A673 (cell line): ENCODE measurements at places on chromosomes 7 and 10.

GRCh38 chr10:99375426-99375825, 46.3 kb downstream of the CNNM1 start:
- no peaks in the 10 kb centered on the region for H3K36me3 ChIP-seq
- peak; percentile 11 for DNase-seq
- H3K27me3 ChIP-seq, result no peaks in the 10 kb centered on the region
- H3K4me1 ChIP-seq, result peaks cover 3% of the 10 kb centered on the region

GRCh38 chr10:80407812-80408241, 524 bp upstream of the PRXL2A start:
- DNase-seq, result no peak
- H3K36me3 ChIP-seq, result no peaks in the 10 kb centered on the region
- peak overlapping the region; percentile 83 for H3K4me3 ChIP-seq
- H3K27me3 ChIP-seq, result no peaks in the 10 kb centered on the region

DNA sequence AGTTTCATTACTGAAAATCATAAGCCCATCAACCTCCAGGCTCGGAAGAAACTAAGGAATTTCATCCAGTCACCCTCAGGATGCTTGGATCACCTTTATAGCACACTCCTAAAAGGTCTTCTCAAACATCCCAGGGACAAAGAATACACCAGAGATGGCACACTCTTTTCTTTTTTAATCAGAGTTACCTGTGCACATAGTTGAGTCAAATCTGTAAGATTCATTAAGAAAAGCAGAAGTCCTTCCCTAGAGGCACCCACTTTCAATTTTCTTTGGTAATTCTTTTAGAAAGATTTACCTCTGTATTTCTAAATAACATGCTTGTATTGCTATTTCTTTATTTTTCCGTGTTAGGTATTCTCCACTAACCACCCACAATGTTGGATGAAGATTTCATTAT, 50.6 kb upstream of the IL6 start:
- no peaks in the 10 kb centered on the region for H3K36me3 ChIP-seq
- H3K4me1 ChIP-seq, result peaks cover 8% of the 10 kb centered on the region
- no peaks in the 10 kb centered on the region for H3K27me3 ChIP-seq

- no peak overlapping the region for H3K27ac ChIP-seq
- H3K4me3 ChIP-seq, result no peak overlapping the region
- no peaks in the 10 kb centered on the region for H3K4me1 ChIP-seq
- H3K27me3 ChIP-seq, result peaks cover 74% of the 10 kb centered on the region
- H3K36me3 ChIP-seq, result no peaks in the 10 kb centered on the region
These were observed 10.6 kb downstream of the CRTAC1 start for GRCh38 chr10:98019784-98020183.

GRCh38 chr7:44325811-44326241, 432 bp upstream of the CAMK2B start:
- no peaks in the 10 kb centered on the region for H3K36me3 ChIP-seq
- H3K27ac ChIP-seq, result no peak overlapping the region
- DNase-seq, result no peak
- no peaks in the 10 kb centered on the region for H3K4me1 ChIP-seq
- H3K27me3 ChIP-seq, result peaks cover 36% of the 10 kb centered on the region
- H3K4me3 ChIP-seq, result no peak overlapping the region

- peak; percentile 96 for DNase-seq
- peaks cover 23% of the 10 kb centered on the region for H3K4me1 ChIP-seq
- H3K4me3 ChIP-seq, result no peak overlapping the region
These were observed 102.2 kb downstream of the GFRA1 start for GRCh38 chr10:116170815-116171250.

GRCh38 chr7:16129431-16130110, 291.8 kb downstream of the CRPPA start:
- no peaks in the 10 kb centered on the region for H3K27me3 ChIP-seq
- H3K4me1 ChIP-seq, result peaks cover 14% of the 10 kb centered on the region
- peak; percentile 42 for DNase-seq
- H3K36me3 ChIP-seq, result no peaks in the 10 kb centered on the region
- H3K4me3 ChIP-seq, result no peak overlapping the region

DNA sequence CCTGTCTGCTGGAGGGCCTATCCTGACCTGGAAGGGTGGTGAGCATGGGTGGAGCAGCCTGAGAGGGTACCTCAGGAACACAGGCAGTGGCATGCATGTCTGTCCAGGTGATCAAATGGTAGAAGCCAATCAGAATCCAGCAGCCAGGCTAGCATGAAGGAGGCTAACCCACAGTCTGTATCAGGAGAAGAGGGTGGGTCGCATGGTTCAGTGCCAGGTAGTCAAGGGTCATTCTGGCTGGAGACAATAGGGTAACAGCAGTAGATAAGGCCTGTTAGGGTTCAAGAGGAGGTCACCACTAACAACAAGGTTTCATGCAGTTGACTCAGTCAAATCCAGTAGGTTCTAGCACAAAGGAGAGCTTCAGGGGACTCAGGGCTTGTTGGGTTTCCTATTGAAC, 10.4 kb downstream of the ALDH18A1 start:
- no peak for DNase-seq
- no peaks in the 10 kb centered on the region for H3K4me1 ChIP-seq
- H3K4me3 ChIP-seq, result no peak overlapping the region
- H3K36me3 ChIP-seq, result peaks cover 28% of the 10 kb centered on the region

GRCh38 chr10:7090529-7090928, 320.3 kb downstream of the SFMBT2 start:
- H3K4me1 ChIP-seq, result no peaks in the 10 kb centered on the region
- DNase-seq, result no peak
- peaks cover 56% of the 10 kb centered on the region for H3K27me3 ChIP-seq
- no peak overlapping the region for H3K4me3 ChIP-seq
- H3K27ac ChIP-seq, result no peak overlapping the region
- no peaks in the 10 kb centered on the region for H3K36me3 ChIP-seq

DNA sequence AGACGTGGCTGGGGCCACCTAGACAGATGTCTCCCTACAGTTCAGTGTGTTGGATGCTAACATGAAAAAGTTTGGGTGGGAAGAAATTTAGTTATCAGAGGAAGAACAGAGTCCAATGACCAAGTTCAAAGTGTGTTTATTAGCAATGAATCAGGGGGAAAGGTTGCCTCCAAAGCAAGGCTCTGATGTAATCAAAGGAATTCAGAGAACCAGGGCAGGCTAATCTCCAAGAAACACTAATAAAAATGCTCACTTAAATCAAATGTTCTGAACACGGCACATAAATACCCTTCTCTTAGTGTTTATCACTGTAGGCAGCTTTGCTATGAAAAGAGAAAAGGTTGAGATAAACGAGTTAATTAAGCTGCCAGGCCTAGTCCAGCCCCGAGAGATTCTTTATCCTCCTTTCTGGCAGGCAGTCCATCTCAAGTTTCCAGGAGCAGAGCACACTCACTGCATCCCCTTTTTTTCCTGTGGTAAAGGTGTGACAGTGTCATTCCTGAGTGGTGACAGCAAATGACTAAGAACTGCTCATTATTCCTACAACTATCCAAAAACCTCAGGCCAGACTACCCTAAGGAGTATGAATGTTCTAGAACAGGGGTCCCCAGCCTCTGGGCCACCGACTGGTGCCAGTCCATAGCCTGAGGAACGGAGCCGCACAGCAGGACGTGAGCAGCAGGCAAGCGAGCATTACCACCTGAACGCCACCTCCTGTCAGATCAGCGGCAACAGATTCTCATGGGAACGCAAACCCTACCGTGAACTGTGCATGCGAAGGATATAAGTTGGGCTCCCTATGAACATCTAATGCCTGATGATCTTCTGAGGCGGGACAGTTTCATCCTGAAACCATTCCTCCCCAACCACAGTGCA, 66.9 kb upstream of the FHIP2A start:
- H3K4me1 ChIP-seq, result no peaks in the 10 kb centered on the region
- no peak overlapping the region for H3K4me3 ChIP-seq
- DNase-seq, result no peak
- H3K36me3 ChIP-seq, result no peaks in the 10 kb centered on the region

DNA sequence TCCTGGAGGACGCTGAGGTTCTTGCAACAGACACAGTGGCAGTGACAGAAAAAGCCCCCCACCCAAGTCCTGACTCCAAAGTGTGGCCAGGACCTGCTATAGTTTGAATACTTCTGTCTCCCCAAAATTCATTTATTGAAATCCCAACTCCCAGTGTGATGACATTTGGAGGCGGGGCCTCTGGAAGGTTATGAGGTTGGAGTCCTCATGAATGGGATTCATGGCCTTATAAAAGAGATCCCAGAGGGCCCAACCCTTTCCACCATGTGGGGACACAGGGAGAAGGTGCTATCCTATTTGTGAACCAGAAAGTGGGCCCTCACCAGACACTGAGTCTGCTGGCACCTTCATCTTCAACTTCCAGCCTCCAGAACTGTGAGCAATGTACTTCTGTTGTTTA, 18.3 kb downstream of the ANXA11 start:
- no peak for DNase-seq
- H3K4me3 ChIP-seq, result no peak overlapping the region
- H3K36me3 ChIP-seq, result no peaks in the 10 kb centered on the region

DNA sequence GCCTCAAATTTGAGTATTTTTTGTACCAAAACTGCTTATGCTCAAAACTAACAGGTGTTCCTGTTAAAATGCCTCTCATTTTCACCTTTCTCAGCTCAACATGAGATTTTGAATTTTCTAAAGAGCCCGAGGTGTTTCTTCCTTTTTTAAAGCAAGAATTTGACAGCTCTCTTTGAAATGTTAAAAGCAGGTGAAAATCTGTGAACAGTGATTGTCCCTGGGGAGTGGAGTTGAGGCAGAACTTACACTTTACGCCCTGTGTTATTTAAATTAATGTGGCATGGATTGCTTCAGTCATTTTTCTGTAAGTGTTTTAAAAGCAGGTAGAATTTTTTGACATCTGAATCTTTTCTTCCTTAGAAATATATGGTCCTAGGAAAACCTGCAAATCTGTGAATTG, 9.2 kb upstream of the GPR15LG start:
- H3K27ac ChIP-seq, result no peak overlapping the region
- H3K27me3 ChIP-seq, result peaks cover 17% of the 10 kb centered on the region
- H3K36me3 ChIP-seq, result no peaks in the 10 kb centered on the region
- no peaks in the 10 kb centered on the region for H3K4me1 ChIP-seq
- no peak overlapping the region for H3K4me3 ChIP-seq
- no peak for DNase-seq

DNA sequence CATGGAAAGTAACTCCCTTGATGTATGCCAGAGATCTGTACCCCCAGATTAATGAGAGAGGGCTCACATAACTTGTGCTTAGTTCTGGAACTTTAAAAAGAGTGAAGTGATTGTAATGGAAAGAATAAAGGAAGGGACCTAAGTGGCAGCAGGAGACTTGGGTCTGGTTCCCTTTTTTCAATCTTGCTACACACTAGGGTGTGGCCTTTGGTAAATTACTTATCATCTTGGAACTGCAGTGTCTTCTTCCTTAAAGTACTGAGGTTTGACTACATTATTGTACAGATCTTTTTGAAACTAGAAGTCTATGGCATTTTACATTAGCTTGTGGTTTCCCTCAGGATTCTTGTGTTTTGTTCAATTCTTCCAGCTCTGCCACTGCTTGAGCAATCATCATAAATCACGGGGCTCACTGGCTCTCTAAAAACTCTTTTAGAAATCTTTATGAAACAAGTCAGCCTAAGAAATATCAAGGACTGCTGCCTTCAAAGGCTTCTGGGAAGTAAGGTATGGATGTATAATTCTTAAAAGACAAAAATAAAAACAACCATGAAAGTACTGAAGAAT, 22.5 kb upstream of the CHRM2 start:
- DNase-seq, result no peak
- no peak overlapping the region for H3K4me3 ChIP-seq
- H3K27ac ChIP-seq, result no peak overlapping the region
- no peaks in the 10 kb centered on the region for H3K27me3 ChIP-seq
- no peaks in the 10 kb centered on the region for H3K4me1 ChIP-seq
